ENCODE measurements at places on chromosomes 4 and X.

GRCh38 chr4:148214529-148215166, 227.6 kb downstream of the NR3C2 start:
- DNase-seq, result no peak

DNA sequence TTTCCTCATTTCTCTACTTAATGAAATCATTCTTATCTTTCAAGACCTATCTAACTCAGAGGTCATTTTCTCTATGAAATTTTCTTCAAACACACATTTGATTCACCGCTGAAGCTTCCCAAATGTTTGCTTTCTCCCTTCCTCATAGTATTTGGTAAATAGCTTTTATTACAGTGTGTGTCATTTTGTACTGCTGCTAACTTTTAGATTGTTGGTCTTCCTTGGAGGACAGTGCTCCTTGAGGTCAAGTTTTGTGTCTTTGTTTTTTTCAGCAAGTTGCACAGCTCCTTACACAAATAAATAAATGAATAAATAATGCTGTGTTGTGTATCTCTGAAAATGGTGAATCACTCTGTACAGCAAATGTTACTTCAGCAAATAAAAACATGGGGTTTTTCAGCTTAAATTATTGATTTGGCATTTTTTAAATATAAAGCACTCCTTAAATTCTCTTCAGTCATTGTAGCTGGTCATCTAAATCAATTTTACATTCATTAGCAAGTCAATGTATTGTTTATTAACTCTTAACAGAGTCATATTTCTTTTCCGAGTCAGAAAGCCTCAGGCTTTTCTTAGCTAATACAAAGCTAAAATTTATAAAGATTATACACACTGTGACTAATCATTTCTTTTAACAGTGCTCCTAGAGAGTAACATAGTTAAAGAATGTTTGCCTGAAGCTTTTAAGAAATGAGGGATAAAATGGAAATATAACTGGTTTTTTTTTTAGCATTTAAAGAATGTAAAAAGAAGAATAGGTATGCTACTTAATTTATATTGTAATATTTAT, 30.1 kb upstream of the MAD2L1 start:
- no peak for DNase-seq

- DNase-seq, result no peak
These were observed 164.2 kb upstream of the PITX2 start for GRCh38 chr4:110787109-110787508.

GRCh38 chrX:87518504-87518903, 902 bp downstream of the KLHL4 start:
- DNase-seq, result no peak

DNA sequence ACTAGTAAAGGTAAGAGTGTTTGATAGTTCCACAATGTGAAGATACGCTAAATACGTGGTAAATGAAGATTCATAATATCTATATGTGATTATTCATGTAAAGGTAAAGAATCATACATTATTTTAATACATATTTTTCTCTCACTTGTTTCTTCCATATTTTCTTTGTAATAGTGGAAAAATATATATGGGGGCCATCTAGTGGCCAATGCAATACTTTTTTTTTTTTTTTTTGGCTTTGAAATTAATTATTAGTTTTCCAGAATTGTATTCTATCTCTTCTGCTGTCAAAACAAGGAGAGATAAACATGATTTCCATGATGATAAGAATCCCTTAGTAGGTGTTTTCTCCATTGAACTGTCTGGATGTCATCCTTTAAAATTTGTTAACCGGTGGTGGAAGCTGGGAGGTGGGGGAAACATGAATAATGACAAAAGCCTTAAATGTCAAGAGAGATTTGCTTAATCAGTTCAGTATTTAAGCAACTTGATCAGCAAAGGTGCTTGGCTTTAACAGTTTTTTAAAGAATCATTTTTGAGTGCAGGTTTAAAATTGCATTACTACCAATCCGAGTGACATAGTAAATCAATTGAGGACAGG, 508.7 kb upstream of the HTR2C start:
- no peak for DNase-seq

- DNase-seq, result no peak
These were observed 287.4 kb downstream of the NR3C2 start for GRCh38 chr4:148154769-148155168.
